ENCODE measurements at places on chromosomes 11 and 22.

- no peak for DNase-seq
Observed at GRCh38 chr11:61911701-61912529, 5.5 kb downstream of the RAB3IL1 start.

- no peak for DNase-seq
Observed at GRCh38 chr11:31433851-31434250, 64.2 kb downstream of the DNAJC24 start.

- no peak for DNase-seq
Observed at GRCh38 chr11:38824573-38824972, 2226.5 kb upstream of the RAG2 start.

- no peak for DNase-seq
Observed at GRCh38 chr11:94787801-94788200, 19.6 kb downstream of the AMOTL1 start.

DNA sequence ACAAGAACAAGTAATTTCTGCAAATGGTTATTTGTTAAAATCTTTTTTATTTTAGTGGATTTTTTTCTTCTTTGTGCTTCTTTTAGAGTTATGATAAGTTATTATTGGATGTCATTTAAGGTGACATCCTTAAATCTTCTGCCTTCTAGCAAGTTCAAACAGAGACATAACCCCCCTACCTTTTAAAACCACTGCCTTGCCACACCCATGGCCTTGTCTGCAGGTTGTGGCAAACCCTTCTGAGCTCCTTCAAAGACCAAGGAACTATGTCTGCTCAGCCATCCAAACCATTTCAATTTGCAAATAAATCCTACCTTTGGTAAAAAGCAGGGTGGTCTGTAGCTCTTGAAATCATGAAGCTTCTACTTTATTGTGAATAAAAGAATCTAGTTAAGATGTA lies 241.6 kb downstream of the FAM76B start:
- DNase-seq = no peak

DNA sequence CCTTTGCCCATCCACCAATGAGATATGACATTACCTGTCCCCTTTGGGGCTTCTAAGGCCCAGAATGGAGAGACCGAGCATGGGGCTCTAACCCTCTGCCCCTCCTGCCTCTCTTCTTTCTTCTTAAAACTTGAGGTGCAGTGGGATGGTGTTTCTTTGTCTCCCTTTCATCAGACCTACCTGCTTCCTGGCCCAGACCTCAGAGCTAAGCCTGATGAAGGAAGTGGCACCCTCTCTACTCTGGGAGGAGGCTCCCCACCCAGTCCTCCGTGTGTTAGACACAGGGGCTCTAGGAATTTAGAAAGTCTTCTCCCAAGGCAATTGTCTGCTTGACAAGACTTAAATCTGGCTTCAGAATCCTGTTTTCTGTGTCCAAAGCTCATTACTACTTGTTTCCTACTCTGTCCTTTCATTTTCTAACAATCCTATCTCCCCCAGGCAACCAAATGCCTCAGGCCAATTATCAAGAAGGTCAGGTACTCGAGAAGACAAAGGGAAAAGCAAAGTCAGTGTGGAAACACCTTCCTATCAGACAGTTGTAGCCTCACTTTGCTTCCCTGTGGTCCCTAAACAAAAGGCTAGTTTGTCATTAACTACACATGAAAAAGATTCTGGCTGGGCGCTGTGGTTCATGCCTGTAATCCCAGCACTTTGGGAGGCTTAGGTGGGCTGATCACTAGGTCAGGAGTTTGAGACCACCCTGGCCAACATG lies 20.3 kb upstream of the PARVA start:
- DNase-seq = no peak

GRCh38 chr11:107457205-107457557 lies 444 bp downstream of the CWF19L2 start:
- DNase-seq = no peak

DNA sequence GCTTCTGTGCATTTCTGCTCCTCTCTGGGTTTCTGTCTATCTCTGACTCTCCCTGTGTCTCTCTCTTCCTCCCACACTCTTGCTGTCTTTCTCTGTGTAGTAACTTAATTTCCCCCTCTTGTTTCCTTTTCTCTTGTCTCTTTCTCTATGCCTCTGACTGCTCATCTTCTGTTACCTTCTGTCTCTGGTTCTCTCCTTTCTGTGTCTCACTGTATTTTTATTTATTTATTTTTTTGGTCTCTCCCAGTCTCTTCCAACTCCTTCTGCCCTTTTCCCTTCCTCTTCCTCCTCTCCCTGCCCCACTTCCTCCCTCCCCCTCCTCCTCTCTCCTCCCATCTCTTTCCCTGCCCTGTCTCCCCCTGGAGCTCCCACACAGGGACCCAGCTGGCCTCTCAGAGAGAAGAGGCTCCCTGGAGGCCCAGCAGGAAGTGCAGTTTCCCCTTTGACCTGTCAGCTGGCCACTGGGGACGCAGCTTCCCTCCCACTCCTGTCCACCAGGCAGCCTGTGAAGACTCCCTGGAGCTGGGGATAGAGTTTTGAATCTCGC lies 38.3 kb upstream of the MYH9 start:
- DNase-seq = no peak
